ENCODE measurements at places on chromosomes 13 and 19.

DNA sequence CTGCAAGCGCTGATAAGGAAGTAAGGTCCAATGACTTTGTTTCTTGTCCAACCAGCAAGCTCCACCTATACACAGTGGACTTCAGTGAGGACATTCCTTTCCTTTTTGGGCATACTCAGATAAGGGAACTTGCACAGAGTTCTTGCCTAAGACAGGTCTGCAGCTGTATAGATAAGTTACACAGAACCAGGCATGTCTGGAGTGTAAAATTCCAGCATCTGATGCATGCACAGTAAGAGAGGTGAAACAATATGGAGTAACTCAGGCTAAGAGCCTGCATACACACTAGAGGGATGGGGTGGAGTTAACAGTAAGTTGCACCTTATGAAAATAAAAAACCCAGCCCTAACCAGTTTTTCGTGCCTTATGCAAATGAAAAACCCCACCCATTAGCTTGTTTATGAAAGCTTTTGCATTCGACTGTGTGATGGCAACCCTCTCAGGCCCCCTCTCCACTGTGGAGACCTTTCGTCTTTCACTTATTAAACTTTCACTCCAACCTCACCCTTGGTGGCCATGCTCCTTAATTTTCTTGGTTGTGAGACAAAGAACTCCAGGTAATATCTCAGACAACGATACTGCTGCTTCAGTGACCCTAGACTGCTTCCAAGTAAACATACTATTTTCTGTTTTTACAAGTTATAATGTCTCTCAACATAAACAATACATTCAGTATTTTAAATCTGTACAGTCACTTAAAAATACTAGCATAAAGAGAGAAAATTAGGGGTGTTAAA lies 2859.0 kb upstream of the PCDH20 start:
- no peak for DNase-seq

GRCh38 chr13:108974686-108975085 lies 345.3 kb downstream of the MYO16 start:
- no peak for DNase-seq

DNA sequence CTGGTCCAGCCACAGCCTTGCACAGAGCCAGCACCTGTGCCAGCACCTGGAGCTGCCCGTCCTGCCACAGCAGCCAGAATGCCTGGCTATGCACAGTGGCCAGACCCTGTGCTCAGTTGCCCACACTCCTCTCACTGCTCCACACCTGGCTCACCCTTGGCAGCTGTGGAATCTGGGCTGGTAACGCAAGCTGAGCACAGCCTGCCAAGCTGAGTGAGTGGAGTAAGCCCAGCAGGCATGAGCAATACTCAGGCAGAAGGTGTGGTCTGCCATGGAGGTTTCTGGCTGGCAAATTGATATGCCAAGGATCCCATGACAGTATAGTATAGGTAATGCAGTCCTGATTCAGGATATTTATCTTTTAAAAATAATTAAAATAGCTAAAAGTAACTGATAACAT lies 122.2 kb downstream of the PCDH9 start:
- no peak for DNase-seq

GRCh38 chr13:40192858-40193257 lies 473.6 kb downstream of the FOXO1 start:
- DNase-seq: no peak

GRCh38 chr13:81986308-81986707 lies 1645.4 kb upstream of the SPRY2 start:
- DNase-seq: no peak

DNA sequence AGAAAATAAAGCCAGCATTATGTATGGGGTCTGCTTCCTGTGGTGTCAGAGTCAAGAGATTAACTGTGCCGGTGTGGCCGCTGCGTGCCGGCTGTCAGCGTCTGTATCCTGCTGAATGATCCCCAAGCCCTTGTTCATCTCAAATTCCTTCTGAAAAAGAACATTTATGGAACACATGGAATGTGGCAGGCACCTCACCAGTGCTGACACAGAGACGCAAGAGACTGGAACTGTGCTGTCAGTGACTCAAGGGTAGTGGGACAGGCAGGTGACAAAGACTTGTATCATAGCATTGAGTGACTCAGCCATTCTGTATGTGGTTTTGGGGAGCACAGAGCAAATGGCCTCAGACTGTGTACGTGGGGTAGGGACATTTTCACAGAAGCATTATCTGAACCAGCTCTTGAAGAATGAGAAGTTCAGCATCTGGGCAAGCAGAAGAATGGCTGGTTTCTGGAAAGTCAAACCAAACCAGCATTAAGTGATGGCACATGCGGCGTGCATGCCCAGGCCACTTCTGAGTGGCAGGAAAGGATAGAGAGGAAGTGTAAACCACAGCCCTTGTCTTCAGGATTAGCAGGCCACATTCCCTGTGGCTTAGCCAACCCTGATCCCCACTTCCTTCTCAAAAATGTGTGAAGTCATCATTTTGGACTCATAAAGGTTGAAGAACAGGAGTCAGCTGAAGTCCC lies 54.0 kb upstream of the IRS2 start:
- no peak for DNase-seq

DNA sequence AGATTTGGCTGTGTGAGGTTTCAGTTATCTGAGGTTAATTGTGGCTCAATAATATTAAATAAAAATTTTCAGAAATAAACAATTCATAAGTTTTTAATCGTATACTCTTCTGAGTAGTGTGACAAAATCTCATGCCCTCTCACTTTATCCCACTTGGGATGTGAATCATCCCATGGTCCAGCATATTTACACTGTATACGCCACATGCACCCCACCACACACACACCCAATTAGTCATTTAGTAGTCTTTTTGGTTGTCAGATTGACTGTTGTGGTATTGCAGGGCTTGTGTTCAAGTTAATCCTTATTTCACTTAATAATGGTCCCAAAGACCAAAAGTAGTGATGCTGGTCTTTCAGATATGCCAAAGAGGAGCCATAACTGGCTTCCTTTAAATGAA lies 66.4 kb upstream of the PCDH9 start:
- no peak for DNase-seq

DNA sequence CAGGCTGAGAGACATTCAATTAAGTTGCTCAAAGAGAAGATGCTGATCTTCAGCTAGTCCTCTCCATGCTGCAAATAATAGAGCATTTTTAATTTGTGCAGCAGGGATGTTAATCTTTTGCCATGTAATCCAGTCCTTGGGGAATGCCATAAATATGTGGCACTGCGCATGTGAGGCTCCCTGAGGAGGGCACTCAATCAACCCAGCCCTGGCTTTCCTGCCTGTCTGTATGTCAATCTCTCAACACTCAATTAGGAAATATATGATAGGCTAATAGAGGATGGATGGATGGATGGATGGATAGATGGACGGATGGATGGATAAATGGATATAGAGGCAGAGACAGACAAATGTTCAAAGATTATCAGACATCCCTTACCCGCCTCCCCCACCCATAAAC lies 31.6 kb upstream of the POP4 start:
- DNase-seq: no peak

- no peak for DNase-seq
Measured at GRCh38 chr13:74068471-74068870, 65.7 kb downstream of the KLF12 start.

DNA sequence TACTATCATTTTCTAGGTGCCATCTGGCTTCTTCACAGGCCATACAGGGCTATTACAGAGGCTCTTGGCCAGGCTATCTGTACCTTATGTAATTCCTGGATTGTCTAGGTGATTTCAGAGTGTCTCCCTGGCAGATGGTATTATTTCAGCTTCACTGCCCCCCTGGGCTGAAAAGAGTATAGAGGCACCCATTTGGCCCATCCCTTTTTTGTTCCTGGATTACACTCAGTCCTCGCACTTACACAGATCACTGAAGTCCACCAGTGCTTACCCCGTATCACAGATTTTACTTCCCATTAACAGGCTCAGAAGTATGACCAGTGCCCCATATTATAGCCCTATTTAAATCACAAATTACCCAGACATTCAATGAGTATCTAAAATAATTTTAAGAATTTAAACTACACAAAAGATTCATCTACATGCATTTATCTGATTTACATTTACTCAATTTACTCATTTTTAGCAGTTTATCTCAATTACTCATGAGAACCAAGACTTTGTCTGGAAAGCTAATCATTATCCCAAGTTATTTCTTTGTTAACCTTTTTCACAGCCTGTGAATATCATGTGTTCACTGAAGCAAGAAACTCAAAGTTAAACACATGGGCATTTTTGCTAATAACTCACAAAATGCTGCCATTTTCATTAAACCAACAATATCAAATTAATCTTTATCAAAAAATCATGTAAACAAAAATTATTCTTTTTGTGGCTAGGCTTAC lies 121.0 kb downstream of the PCDH20 start:
- no peak for DNase-seq

DNA sequence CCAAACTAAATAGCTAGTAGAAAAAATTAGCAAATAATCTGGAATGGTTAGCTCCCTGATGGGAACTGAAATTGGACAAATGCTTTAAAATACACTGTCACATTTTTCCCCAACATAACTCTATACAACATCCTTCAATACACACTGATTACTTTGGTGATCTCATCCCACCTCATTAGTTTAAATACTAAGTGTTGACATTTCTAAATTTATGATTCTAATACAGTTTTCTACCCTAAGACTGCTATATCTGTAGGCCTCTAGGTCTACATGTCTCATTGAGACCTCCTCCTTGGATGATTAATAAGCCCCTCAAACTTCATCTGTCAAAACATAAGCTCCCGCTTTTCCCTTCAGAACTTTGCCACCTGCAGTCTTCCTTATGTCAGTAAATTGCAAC lies 80.7 kb upstream of the SLITRK5 start:
- DNase-seq: no peak

- DNase-seq: no peak
Measured at GRCh38 chr19:28242317-28242927, 970.5 kb downstream of the UQCRFS1 start.
